ENCODE measurements at places on chromosomes 4 and X.

- DNase-seq = no peak
These were observed 67.8 kb downstream of the SLC34A2 start for GRCh38 chr4:25723409-25723808.

DNA sequence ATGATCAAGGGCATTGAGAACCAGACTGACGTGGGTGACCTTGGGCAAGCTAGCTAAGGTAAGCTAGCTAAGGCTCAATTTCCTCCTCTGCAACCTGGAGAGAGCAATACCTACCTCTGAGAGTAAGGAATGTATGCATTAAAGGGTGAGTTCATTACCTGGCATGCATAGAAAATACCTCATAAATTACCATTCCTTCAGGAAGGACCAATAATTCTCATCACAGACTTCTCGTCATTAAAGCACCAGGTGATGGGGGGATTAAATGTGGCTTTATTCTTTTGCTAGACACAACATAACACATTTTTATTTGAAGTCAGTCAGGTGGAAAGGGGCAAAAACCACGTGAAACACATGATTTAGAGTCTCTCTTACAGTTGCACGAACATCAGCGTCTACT, 21.5 kb downstream of the EGFL6 start:
- no peak for DNase-seq

GRCh38 chr4:89270792-89271191, 36.8 kb downstream of the GPRIN3 start:
- DNase-seq = no peak

GRCh38 chr4:40607221-40607620, 22.4 kb downstream of the RBM47 start:
- DNase-seq = no peak
